Stimulated activated CD4-positive, alpha-beta T cell treated with anti-CD3 and anti-CD28 coated beads, Interleukin-15, amount 100 ng/mL, for 1 hour (primary cell): ENCODE measurements at places on chromosomes 13 and 19.

- no peak for DNase-seq
Measured at GRCh38 chr13:38814331-38814730, 127.5 kb downstream of the FREM2 start.

DNA sequence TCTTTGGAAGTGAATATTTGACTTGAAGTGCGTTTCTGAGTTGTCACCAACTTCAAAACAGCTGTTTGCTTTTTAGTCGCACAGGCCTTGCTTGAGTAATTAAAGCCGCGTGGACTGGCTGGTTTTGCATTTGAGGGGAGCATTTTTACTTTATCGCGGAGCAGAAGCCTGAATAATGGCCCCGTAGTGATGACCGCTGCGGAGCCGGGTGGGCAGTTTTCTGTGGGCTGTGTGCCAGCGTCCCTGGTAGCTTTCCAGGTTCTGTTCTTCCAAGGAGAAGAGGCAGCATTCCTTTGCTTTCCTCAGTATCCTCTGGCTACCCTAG lies 1.1 kb downstream of the NAA16 start:
- no peak for DNase-seq

- no peak for DNase-seq
Measured at GRCh38 chr19:14019100-14019499, 8.8 kb upstream of the RLN3 start.

- DNase-seq: no peak
Measured at GRCh38 chr19:32750441-32751055, 31.0 kb downstream of the TDRD12 start.

GRCh38 chr19:20244356-20244755 lies 77.3 kb downstream of the ZNF486 start:
- no peak for DNase-seq

GRCh38 chr13:33213024-33213768 lies 72.4 kb downstream of the STARD13 start:
- DNase-seq: no peak

DNA sequence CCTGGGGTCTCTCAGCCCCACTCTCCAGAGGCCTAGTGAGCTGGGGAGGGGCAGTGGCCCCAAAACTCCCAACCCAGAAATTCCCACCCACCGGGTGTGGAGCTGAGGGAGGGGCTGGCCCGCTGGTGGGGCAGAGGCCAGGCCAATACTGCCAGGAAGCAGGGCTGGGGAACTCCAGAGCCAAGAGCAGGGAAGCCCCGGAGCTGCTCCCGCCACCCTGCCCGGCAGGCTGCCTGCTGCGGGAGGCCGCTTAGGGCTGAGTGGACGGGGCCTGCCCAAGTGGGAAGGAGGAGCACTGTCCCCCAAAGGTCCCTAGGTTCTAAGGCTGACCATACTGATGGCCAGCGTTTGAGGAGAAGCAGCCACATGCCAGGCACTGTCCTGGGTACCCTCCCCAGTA lies 13.0 kb upstream of the RELB start:
- no peak for DNase-seq

DNA sequence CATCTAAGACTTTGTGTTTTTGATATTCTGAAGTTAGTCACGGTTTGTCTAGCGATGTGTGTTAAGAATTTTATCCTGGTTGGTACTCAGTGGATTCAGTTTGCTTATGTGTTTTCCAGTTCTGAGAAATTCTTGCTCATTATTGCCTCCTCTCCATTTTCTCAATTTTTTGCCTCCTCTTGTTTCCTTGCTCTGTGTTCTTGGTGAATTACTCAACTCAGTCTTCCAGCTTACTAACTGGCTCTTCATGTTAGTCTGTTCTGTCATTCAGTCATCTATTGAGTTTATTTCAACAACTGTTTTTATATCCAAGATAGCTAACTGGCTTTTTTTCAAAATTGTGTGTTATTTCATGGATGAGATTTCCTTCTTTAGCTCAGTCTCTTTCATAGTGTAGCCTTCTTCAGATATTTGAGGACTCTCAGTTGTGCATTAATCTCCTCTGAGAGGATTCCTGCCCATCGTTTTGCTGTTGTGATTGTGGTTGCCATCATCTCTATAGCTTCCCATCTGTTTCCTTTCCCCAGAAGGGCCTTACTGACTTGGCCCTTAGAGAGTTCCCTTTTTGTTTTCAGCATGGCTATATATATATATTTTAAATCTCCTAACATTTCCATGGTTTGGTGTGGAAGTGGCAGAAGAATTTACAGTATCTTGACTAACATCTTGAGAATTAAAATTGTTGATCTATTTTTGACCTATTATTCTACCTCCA lies 6.2 kb downstream of the SETDB2 start:
- no peak for DNase-seq

DNA sequence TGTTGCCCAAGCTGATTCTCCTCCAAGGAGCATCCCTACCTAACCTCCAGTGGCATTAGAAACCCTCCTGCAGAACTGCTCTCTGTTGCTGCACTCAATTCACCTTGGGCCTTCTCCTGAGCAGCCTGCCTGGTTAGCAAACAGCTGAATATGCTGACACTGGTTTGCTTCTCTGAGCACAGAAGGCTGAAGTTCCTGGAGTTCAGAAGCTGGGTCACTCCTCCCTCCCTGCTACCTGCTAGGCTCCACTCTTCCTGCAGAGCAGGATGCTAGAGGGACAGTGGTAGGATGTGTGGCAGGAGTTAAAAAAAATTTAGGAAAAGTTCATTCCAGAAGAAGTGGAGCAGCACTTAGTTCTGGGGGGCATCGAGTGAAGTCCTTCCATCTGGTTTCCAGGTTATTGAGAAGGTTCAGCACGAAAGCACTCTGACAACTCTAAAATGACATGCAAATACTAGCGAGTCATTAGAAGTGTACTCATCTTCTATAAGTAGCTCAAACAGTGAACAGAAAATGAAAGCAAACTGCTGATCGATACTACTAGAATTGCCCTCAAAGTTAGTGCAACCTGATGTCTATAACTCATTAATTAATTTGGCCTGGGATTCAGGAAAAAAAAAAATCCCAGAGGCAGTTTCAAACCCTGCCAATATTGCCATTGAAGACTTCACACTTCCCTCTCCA lies 293.7 kb downstream of the POU4F1 start:
- no peak for DNase-seq

- DNase-seq: no peak
Measured at GRCh38 chr19:11377237-11377636, 2.8 kb downstream of the SWSAP1 start.
